B cell (primary cell): ENCODE measurements at places on chromosomes 5 and 9.
A peak's percentile ranks its signal among the peaks of the same experiment; 100 is the strongest.

GRCh38 chr9:71509054-71509453 is 259.3 kb downstream of the CEMIP2 start:
- no peak for DNase-seq

DNA sequence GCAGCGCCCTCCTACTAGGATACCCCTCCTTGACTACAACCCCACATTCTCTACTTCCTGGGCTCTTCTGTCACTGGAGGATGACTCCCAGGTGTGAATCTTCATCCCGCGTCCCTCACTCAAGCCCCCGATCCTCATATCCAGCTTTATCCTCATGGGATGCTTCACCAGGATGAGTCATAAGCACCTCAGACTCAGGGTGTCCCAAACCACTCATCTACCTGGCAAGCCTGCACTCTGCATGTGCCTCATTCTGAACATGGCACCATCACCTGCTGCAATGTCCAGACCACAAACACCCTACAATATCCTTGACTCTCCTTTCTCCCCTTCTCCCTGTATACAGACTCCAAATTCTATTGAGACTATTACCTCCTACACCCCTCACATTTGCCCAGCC is 1.5 kb upstream of the TGFBI start:
- DNase-seq = no peak

DNA sequence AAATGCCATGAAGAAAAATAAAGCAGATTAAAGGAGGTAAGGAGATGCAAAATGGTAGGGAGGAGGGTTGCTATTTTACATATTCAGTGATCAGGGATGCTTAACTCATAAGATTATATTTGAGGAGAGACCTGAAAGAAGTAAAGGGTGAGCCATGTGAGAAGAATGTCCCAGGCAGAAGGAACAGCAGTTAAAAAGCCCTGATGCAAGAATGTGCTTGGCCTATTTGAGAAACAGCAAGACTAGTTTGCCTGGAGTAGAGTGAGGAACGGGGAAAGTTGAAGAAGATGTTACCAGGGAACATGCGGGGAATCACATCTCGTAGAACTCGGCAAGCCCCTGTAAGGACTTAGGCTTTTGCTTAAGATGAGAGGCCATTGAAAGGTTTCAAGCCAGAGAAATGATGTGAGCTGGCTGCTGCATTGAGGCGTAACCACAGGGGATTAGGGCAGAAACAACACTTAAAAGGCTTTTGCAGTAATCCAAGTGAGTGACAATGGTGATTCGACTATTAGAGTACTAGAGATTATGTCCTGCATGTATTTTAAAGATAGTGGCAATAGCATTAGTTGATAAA is 198.7 kb downstream of the VPS13A start:
- no peak for DNase-seq

- no peak for DNase-seq
Observed at GRCh38 chr5:118578093-118578492, 410.3 kb downstream of the DTWD2 start.

GRCh38 chr9:134333874-134334581 is 7.8 kb downstream of the RXRA start:
- no peak for DNase-seq

GRCh38 chr5:128225245-128226030 is 141.9 kb downstream of the SLC12A2 start:
- DNase-seq = no peak

DNA sequence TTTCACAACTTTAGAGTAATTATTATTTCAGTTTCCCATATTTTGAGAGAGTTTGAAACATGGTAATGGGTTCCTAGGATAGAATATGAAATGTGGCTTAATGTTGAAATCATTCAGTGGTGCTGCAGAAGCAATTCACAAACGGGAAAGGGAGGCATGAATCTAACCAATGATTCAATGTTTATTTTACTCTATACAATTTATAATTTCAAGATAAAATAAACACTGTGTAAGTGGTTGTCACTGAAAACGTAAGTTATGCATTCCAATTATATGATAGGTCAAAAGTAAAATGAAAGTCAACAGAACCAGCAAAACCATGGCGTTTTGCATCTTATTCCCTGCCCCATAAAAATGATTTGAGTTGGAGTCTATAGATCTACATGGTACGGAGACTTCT is 1207.1 kb upstream of the CDH18 start:
- DNase-seq = no peak

GRCh38 chr9:29865764-29866313 is 2292.6 kb upstream of the C9orf72 start:
- no peak for DNase-seq

DNA sequence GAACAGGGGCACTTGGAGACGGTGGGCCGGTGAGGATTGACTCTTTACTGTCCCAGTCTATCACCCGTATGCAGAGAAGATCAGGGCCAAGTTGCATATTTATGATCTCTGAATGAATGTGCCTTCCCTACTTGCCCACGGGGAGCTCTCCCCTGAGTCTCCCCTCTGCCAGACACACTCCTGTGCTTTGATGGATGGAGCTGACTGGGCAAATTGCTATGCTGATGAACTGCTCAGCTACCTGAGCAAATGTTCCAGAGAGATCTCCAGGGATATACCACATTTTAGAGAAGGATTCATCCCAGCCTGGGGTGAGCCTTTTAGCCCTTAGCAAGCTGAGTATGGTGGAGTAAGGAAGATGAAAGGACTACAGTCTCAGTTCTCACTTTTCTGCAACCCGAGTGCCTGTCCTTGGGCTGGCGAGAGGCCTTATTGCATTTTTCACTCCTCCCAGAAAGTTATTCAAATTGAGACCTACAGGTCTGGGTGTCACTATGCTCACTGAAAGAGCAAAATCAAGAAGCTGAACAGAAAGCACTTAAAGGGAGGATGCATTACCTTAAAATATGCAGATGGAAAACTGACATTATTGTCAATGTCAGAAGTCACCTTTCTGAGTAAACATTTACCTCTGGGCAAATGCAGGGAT is 526.7 kb upstream of the WWC1 start:
- no peak for DNase-seq

DNA sequence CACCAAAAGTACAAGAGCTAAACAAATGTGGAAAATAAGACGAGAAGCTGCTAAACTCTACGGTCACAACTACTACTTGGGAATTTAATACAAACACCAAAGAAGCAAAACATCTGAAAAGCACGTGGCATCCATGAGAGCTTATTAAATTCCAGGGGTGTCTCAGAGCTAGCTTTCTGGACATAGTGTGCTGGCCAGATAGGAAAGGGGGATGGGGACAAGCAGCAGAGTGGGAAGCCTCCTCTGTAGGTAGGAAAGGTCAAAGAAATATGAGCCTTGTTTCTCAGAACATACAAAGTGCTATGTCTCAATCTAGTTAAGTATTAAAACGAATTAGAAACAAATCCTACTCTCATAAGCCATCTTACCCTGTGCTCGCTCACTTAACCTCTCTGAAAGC is 51.3 kb upstream of the GOLPH3 start:
- no peak for DNase-seq

DNA sequence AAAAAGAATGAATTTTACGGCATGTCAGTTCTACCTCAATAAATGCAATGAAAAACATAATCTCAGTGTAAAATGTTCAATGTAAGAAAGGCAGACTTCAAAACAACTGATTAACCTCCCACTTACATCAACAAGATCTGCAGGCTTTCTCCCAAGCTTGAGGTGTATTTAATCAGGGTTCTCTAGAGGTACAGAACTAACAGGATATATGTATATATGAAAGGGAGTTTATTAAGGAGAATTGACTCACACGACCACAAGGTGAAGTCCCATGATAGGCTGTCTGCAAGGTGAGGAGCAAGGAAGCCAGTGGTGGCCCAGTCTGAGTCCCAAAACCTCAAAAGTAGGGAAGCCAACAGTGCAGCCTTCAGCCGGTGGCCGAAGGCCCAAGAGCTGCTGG is 35.9 kb downstream of the MARCHF3 start:
- DNase-seq = no peak

DNA sequence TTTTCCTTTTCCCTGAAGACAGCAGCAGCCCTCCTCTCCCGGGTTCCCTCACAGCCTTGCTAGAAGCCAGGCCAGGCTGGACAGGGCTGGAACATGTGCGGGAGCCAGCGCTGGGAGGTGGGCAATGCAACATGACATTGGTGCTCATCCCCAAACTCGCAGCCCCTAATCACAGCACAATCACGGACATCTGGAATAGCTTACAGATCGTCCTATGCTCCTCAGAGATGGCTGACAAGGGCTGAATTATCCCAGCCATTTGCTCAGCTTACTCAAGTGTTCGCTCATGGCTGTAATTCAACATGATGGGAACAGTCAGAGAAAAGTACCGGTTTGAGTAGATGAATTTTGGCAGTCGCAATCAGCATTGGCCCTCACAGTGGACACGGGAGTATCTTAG is 49.8 kb downstream of the FSTL4 start:
- no peak for DNase-seq

DNA sequence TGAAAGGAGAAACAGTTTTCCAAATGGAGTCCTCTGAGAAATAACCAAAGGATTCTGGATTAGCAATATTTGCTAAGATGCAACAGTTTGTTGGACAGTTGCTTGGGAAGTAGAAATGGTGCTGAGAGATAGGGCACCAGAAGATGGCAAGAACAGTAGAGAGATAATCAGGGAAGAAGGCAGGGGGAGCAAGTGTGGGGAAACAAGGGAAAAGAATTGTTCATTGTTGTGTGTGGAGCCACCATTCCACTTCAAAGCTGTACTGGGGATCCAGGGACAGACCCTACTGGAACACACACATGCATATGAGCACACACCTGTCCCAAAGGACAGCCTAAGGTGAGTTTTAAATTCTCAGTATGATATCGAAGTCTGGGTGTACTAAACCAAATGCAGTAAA is 152.5 kb downstream of the ZNF608 start:
- no peak for DNase-seq

- no peak for DNase-seq
Observed at GRCh38 chr5:33524476-33524875, 83.7 kb downstream of the TARS1 start.

DNA sequence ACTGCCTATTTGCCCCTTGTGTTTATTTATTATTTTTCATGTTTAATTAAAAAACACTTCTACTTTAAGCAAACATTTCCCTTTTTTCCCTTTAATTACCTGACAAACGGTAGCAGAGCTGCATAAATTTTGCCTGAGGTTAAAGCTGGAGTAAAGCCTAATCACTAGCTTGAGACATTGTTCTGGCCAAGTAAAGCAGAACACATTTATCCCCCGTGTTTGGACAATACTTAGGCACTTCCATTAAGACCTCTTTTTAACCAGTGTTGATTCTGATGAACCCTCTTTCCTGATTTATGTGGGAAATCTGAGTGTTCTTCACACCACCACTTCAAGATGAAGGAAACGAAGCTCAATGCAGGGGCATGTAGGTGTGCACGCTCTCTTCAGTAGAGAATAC is 54.5 kb downstream of the BNC2 start:
- DNase-seq = no peak

- no peak for DNase-seq
Observed at GRCh38 chr9:130114741-130115140, 57.5 kb upstream of the NCS1 start.

GRCh38 chr5:175922192-175922885 is 45.8 kb downstream of the THOC3 start:
- no peak for DNase-seq

DNA sequence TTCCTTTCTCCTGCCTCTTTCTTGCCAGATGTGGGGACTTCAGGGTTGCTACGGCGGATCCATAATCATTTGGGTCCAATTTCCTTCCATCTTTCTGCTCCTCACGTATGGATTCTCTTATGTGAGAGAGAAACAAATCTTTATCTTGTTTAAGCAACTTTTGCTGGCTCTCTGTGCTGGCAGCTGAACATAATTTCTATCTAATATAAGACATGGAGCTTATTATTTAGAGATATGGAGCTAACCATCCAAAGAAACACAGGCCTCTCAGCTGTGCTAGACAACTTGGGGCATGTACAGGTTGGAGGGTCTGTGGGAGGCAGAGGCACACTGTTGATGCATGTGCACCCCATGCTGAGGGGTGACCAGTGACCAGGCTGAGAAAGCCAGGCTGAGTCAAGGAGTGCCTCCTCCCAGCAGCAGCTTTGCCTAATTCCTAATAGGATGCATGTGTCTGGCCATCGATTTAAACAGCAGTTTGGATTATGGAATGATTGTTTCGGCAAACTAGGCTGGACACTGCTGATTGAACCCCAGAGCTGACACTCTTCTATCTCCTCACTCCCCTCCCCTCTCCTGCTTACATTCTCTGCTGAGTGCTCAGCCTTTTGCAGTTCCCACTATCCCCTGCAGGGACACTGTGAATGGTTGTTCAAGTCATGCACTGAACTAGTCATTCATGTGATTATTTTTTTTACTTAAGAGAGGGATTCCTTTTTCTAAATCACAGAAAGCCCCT is 195.8 kb downstream of the ERCC6L2 start:
- DNase-seq = no peak

- DNase-seq = no peak
Observed at GRCh38 chr9:110835859-110836271, 167.3 kb downstream of the MUSK start.

DNA sequence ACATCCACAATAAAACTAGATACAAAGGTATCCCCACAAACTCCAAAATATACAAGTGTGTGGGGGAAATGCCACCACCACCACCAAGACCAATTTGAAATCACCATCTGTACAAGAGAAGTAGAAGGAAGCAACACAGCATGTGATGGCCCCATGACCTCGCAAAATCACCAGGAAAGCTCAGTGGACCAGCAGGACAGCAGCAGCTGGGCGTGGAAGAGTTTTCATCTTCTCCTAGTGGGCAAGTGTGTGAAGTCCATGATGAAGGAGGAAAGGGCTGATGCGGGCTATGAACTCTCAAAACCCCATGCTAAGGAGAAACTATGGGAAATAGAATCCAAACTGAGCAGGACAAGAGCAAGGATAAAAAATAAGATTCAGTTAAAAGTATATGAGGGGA is 58.1 kb downstream of the GOLPH3 start:
- DNase-seq = no peak

GRCh38 chr5:78534905-78535200 is 113.7 kb downstream of the LHFPL2 start:
- no peak for DNase-seq

- no peak for DNase-seq
Observed at GRCh38 chr5:53472279-53472678, 8.2 kb upstream of the FST start.

DNA sequence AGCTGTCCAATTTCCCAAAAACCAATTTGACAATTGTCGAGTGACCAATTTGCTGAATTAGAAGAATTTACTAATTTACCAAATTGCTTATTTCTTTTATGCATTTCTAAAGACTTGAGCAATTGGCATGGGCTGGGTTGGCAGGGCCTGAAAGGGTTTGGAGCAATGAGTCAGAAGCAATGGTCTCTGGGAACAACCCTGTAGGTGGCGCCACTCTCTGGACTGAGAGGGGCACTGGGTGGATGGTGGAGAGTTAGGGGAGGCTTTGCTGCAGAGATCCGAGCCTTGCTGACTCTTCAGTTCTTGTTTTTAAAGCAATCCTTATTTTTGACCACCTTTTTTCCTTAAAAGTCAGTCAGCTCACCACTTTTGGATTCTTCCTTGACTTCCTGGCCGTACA is 71.5 kb upstream of the RPS23 start:
- DNase-seq = no peak

- DNase-seq = peak; percentile 59
Observed at GRCh38 chr9:6581253-6581652, 64.3 kb downstream of the GLDC start.
